Activated CD4-positive, alpha-beta memory T cell treated with anti-CD3 and anti-CD28 coated beads, Interleukin-2, amount 10 ng/mL, durations not matched to agents 7 days and 5 days (primary cell): ENCODE measurements at places on chromosomes 2 and 18. TPM values are rescaled to one million over a fixed set of nuclear protein-coding genes. Genes with fewer than 3 reads are reported as not detected.

Gene ACADL
- total RNA-seq: not detected

Gene COL6A3
- total RNA-seq: 1.3 TPM

Gene SCG2
- not detected for total RNA-seq

Gene CBLN2
- total RNA-seq: not detected

Gene DSC2
- not detected for total RNA-seq

Gene ERFE
- total RNA-seq: not detected

Gene FBXO15
- 0.60 TPM for total RNA-seq

Gene CFC1
- not detected for total RNA-seq

Gene ASXL3
- total RNA-seq: not detected

Gene NOP58
- 103 TPM for total RNA-seq

Gene FARP2
- 15.0 TPM for total RNA-seq

Gene ST6GAL2
- total RNA-seq: not detected

Gene FZD7
- total RNA-seq: 0.60 TPM
